ENCODE measurements at places on chromosomes 7 and 10. TPM values are rescaled to one million over a fixed set of nuclear protein-coding genes. Genes with fewer than 3 reads are reported as not detected.
A peak's percentile ranks its signal among the peaks of the same experiment; 100 is the strongest.

Gene IGF2BP3
- 69.9 TPM for total RNA-seq

Gene AKR1D1
- not detected for total RNA-seq

DNA sequence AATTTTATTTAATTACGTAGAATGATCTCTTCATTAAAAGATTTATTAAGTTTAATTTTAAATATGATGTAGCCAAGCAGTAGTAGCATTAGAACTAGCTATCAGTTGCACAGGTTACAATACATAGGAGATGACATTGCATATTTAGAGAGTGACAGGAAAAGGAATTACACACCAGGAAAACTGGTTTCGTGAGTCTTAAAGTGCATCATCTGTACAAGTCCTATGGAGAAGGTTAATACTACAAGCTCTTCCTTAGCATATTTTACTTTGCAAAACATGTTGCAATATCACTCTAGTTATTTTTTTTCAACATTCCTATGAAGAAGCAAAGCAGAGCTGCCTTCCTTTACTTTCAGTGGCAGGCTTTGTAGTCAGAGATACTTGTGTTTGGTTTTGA lies 20.2 kb upstream of the SEM1 start:
- no peaks in the 10 kb centered on the region for H3K27me3 ChIP-seq
- no peak for DNase-seq
- H3K36me3 ChIP-seq = no peaks in the 10 kb centered on the region
- no peak overlapping the region for H3K27ac ChIP-seq
- H3K4me1 ChIP-seq = no peaks in the 10 kb centered on the region

DNA sequence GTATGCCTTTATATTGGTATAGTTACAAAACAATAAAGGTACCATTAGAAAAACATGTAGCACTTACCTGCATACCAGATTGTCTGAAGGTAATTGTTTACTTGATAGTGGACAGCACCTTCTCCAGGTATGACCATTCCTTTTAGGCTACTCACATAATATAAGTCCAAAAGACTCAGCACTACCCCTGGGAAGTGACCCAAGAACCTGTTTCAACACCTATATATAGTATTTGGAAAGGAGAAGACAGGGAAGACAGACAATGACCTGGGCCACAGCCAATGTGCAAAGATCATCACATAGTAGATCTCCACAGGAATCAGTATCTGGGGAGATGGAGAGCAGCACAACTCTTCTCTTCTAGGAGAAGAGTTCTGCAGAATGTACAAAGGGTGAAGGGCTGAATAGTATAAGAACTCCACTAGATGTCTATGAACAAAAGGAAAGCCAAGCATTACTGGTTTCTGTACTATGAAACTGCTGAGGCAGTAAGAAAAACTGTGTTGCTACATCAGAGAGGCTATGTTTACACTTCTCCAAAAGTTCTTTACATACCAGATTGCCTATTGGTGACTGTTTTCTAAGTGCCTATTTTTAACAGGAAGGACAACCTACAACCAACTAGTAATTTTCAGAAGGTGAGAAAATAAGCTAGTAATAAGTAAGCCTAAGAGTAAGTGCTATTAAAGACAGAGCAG lies 159.2 kb downstream of the BTAF1 start:
- DNase-seq = no peak
- H3K36me3 ChIP-seq = no peaks in the 10 kb centered on the region
- no peaks in the 10 kb centered on the region for H3K4me1 ChIP-seq
- no peak overlapping the region for H3K27ac ChIP-seq

- no peaks in the 10 kb centered on the region for H3K36me3 ChIP-seq
- H3K4me3 ChIP-seq = no peak overlapping the region
- no peaks in the 10 kb centered on the region for H3K27me3 ChIP-seq
- H3K4me1 ChIP-seq = no peaks in the 10 kb centered on the region
Measured at GRCh38 chr7:136940917-136941316, 72.5 kb downstream of the CHRM2 start.

DNA sequence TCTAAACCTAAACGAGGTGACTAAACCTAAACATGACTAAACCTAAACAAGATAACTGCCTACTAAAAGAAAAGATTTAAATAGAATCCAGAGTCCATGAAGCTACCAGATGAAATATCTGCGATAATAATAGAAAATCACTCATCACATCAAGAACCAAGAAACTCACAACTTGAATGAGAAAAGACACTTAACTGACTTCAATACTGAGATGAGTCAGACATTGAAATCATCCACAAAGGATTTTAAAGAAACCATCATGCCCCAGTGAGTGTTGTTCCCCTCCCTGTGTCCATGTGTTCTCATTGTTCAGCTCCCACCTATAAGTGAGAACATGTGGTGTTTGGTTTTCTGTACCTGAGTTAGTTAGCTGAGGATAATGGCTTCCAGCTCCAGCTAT lies 416.0 kb downstream of the CALN1 start:
- H3K36me3 ChIP-seq = no peaks in the 10 kb centered on the region
- DNase-seq = no peak
- no peak overlapping the region for H3K4me3 ChIP-seq
- H3K4me1 ChIP-seq = no peaks in the 10 kb centered on the region
- no peak overlapping the region for H3K27ac ChIP-seq
- H3K27me3 ChIP-seq = no peaks in the 10 kb centered on the region

GRCh38 chr7:16492513-16493062 lies 27.1 kb upstream of the SOSTDC1 start:
- peak; percentile 58 for DNase-seq
- H3K4me1 ChIP-seq = peaks cover 9% of the 10 kb centered on the region
- H3K27ac ChIP-seq = peak overlapping the region; percentile 20
- H3K4me3 ChIP-seq = no peak overlapping the region
- H3K36me3 ChIP-seq = no peaks in the 10 kb centered on the region
